ENCODE measurements at places on chromosomes 1 and 21. TPM values are rescaled to one million over a fixed set of nuclear protein-coding genes. Genes with fewer than 3 reads are reported as not detected.

GPR3 gene
- total RNA-seq: not detected

S1PR1 gene
- total RNA-seq: 108 TPM

LEMD1 gene
- not detected for total RNA-seq

DNA sequence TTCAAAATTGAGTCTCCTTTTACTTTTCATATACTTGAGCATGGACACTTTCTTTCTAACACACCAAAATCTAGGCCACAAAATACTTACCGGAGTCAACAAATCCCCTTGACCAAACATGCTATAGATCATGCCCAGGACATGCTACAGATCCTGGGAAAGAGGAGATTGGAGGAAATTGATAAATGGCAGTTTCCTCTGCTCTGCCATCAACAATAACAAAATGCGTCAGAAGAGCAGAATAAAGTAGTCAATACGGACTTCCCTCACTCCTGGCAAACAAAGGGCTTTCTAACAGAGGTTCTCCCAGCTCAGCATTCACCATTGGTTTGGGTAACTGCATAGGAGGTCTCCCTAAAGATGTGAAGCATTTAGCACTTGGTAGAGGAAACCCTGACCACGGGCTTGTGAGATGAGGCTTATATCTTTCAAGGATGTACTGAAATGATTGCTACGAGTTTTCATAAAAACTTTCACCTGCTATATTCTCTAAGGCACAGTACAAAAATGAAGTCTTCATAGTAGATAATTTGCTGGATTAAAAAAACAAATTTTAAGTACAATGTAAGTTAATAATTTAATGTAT lies 283.8 kb upstream of the RUNX1 start:
- DNase-seq: no peak

GRCh38 chr1:246647513-246647912 lies 76.7 kb upstream of the SCCPDH start:
- no peak for DNase-seq

- DNase-seq: no peak
Observed at GRCh38 chr1:179142889-179143299, 61.0 kb downstream of the TOR3A start.

GRCh38 chr1:217136895-217137205 lies 413.6 kb upstream of the ESRRG start:
- DNase-seq: no peak

Data from thoracic aorta (tissue), 2 donors.